ENCODE measurements at places on chromosomes 3 and 15. TPM values are rescaled to one million over a fixed set of nuclear protein-coding genes. Genes with fewer than 3 reads are reported as not detected.

HHATL gene
- total RNA-seq, result not detected

DNA sequence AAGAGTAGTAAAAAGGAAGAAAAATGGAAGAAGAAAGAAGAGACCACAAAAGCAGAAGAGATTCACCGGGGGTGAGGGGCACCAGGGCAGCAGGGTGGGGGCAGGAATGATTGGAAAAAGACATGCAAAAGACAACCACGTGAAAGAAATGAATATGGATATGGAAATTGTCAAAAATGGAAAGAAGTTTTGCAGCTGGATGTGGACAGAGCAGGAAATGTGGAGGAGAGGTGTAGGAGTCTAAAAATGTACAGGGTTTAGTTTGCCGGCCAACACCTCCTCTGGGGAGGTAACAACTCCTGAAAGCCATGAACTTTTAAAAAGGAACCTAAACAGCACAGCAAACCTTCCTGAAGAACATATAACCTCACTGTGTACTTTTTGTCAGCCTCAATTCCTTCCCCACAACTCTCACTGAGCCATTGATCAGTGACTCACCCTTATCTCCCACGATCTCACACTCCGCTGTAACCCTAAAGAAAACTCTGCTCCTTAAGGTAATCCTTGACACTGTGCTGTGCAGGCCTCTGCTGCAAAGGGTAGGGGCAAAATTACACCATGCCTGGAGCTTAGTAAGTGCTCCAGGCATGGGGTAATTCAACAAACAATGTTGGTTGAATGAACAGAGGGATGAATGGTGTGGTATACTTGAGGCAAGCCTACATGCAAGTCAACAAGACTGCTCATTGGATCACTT is 100.2 kb upstream of the BOC start:
- no peak overlapping the region for H3K27ac ChIP-seq
- no peaks in the 10 kb centered on the region for H3K27me3 ChIP-seq
- no peak overlapping the region for H3K4me3 ChIP-seq
- DNase-seq, result peak; percentile 45
- H3K4me1 ChIP-seq, result no peaks in the 10 kb centered on the region

DNA sequence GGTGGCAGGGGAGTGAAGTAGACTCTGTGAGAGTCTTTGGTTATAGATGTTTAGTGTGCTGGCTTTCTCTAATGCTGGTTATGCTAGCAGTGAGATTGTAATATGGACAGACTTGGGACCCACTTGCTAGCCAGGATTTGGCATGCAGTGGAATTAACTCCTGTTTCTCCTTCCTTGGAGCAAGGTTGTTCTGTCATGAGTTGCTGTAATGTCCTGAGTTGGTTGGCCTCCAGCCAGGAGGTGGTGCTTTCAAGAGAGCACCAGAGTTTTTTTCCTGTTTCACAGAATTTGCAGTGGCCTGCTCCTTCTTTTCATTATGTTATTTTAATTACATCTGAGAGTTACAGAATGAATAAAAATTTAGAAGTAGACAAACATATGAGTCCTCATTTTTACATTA is 88.1 kb upstream of the PXYLP1 start:
- DNase-seq, result no peak
- no peaks in the 10 kb centered on the region for H3K27me3 ChIP-seq
- H3K27ac ChIP-seq, result no peak overlapping the region
- H3K36me3 ChIP-seq, result no peaks in the 10 kb centered on the region

GRCh38 chr3:161498259-161498921 is 1.8 kb downstream of the OTOL1 start:
- H3K27me3 ChIP-seq, result no peaks in the 10 kb centered on the region
- no peaks in the 10 kb centered on the region for H3K4me1 ChIP-seq
- no peak for DNase-seq
- H3K36me3 ChIP-seq, result no peaks in the 10 kb centered on the region

DNA sequence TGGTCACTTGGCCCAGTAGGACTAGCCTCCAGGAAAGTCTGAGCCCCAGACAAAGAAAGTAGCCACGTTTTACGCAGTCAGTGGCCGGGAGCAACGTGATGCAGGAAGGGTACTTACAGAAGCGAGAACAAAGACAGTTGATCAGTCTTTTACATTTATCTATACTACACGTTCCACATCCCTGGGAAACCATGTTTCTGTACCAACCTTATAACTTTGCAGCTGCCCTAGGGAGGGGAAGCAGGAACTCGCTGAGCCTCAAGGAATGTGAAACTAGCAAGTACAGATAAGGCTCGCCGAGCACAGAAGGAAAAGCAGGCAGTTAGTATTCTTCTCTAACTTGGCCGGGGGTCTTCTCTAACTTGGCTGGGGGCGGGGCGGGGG is 3.4 kb upstream of the KNL1 start:
- no peaks in the 10 kb centered on the region for H3K27me3 ChIP-seq
- no peak overlapping the region for H3K4me3 ChIP-seq
- H3K27ac ChIP-seq, result no peak overlapping the region
- H3K36me3 ChIP-seq, result no peaks in the 10 kb centered on the region

GRCh38 chr3:149174901-149175300 is 45.5 kb downstream of the HPS3 start:
- H3K27me3 ChIP-seq, result no peaks in the 10 kb centered on the region
- no peaks in the 10 kb centered on the region for H3K36me3 ChIP-seq
- DNase-seq, result no peak
- H3K27ac ChIP-seq, result no peak overlapping the region

TGM4 gene
- not detected for total RNA-seq

DNA sequence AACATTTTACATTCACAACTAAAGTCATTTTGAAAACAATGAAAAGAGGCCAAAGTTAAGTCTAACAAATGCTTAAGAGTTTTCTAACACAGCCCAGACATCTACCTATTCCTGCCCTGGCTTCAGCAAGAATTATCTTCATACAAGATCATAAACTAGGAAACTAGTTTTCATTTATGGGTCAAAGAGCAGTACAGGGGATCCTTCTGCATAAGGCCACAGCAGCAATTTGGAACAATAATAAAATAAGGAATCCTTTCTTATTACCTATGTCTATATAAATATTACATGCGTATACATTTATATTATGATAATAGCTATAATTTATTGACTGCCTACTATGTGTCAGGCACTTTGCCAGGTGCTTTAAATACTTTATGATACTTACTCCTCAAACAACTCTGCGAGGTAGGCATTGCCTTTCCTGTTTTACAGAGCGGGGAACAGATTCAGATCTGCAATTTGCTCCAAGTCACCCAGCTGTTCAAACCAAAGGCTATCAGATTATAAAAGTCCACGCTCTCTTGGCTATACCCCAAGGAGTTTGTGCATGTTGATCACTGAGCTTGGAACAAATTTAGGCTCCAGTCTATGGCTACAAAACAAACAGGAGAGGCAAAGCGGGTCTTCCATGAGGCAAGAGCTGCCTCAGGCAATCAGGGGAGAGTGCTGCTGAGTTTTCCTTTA is 196.4 kb downstream of the RORA start:
- no peak overlapping the region for H3K4me3 ChIP-seq
- no peaks in the 10 kb centered on the region for H3K36me3 ChIP-seq

DNA sequence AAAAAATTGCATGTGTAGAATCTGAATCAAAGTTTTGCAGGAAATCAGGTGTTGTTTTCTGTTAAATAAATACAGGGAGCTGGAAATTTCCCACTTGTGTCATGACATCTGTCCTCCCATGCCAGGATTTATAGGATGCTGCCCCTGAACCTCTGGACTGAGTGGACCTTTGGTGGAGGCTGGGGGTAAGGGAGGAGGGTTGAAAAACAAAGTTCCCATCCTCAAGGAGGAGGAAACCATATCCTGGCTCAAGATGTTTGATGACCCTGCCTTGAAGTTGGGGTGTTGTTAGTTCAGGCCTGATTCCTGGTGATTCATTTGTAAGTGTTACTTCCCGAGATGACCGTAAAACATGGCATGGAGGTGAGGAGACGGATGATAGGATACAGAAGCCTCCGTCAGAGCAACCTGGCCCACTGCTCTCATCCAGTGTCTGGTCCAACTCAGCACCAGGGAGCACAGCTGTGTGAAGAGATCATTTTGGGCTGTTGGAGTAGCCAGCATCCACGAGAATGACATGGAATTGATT is 223.6 kb downstream of the CACNA2D3 start:
- no peak for DNase-seq
- no peak overlapping the region for H3K4me3 ChIP-seq
- H3K36me3 ChIP-seq, result no peaks in the 10 kb centered on the region
- H3K27me3 ChIP-seq, result no peaks in the 10 kb centered on the region
- H3K27ac ChIP-seq, result no peak overlapping the region

GRCh38 chr3:3827111-3827510 is 27.9 kb downstream of the LRRN1 start:
- H3K4me3 ChIP-seq, result no peak overlapping the region
- H3K36me3 ChIP-seq, result no peaks in the 10 kb centered on the region
- H3K27me3 ChIP-seq, result no peaks in the 10 kb centered on the region
- H3K4me1 ChIP-seq, result no peaks in the 10 kb centered on the region
- no peak for DNase-seq

Measured in fibroblast of lung (primary cell).